NCI-H748 treated with DMSO at 0.1 percent for 48 hours (cell line): ENCODE measurements at places on chromosomes 12 and 14.

- DNase-seq: no peak
Measured at GRCh38 chr12:55938826-55939501, 8.0 kb downstream of the DGKA start.

DNA sequence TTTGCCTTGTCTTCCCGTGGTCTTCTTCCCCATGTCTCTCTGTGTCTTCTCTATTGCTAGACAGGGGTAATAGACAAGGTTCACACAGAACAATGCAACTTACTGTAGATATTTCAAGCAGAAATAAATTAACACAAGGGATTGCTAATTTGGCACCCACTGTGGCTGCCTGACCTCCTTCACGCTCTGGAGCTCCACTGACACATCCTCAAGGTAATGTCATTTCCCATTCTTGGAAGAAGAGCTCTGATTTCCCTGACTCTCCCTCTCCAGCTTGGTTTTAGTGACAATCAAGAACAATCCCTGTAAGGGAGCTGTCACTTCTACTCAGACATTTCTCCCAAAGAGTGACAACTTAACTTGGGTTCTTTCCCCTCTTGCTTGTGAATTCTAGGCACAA is 105.4 kb upstream of the NAP1L1 start:
- no peak for DNase-seq

- no peak for DNase-seq
Measured at GRCh38 chr12:104305349-104305748, 1.8 kb downstream of the EID3 start.

- no peak for DNase-seq
Measured at GRCh38 chr14:92673601-92674150, 74.8 kb downstream of the LGMN start.

DNA sequence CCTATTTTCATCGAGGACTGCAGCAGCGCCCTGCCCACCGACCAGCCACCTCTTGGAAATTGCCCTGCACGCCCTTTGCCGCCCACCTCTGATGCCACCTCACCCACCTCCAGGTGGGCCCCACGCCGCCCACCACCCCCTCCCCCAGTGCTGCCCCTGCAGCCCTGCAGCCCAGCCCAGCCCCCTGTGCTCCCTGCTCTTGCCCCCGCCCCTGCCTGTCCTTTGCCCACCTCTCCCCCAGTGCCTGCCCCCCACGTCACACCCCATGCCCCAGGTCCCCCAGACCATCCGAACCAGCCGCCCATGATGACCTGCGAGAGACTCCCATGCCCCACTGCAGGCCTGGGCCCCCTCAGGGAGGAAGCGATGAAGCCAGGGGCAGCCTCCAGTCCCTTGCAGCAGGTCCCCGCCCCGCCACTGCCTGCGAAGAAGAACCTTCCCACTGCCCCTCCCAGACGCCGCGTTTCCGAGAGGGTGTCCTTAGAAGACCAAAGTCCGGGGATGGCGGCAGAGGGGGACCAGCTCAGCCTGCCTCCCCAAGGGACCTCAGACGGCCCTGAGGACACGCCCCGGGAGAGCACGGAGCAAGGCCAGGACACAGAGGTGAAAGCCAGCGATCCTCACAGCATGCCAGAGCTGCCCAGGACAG is 96.5 kb downstream of the LGMN start:
- no peak for DNase-seq

GRCh38 chr12:15853877-15854276 is 28.3 kb upstream of the STRAP start:
- DNase-seq: no peak

- no peak for DNase-seq
Measured at GRCh38 chr14:54094765-54095164, 138.1 kb upstream of the BMP4 start.

DNA sequence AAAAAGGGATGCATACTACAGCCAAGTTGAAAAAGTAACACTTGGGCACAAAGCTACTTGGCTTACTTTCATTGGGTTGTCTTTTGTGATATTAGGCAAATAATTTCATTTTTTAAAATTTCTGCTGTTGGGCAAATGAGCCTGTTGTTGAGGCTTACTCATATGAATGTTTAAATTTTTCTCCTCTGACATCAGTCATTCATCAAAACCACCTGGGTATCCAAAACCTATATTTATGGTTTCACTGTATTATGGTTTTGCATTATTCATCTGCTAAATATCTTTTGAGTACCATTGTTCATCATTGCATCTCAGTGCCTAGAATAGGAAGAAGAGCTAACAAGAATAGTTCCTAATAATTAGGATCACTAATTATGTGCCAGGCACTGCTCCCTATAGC is 28.1 kb downstream of the DYRK2 start:
- DNase-seq: no peak

DNA sequence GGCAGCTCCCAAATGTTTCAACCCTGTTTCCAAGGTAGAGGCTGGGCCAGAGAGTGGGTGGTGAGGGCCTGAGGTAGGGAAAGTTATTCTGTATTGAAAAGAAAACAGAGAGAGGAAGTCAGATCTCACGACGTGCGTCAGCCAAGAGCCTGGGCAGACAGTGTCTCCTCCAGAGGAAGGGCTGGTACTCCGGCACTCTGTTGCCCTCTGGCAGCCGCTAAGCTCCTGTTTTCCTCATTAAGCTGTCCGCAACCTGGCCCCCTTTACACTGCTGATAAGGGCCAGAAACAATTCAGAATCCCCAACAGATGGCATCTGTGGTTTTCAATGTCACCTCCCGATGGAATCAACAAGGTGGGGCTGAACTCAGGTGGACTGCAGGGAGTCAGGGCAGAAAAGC is 26.0 kb upstream of the LTBP2 start:
- no peak for DNase-seq

GRCh38 chr12:128549601-128550218 is 274.0 kb downstream of the SLC15A4 start:
- DNase-seq: no peak

GRCh38 chr12:113997365-113997764 is 31.2 kb upstream of the RBM19 start:
- no peak for DNase-seq

- DNase-seq: peak; percentile 74
Measured at GRCh38 chr14:39991041-39991440, 558.8 kb upstream of the FBXO33 start.

GRCh38 chr12:20089077-20089476 is 279.3 kb upstream of the PDE3A start:
- DNase-seq: no peak

DNA sequence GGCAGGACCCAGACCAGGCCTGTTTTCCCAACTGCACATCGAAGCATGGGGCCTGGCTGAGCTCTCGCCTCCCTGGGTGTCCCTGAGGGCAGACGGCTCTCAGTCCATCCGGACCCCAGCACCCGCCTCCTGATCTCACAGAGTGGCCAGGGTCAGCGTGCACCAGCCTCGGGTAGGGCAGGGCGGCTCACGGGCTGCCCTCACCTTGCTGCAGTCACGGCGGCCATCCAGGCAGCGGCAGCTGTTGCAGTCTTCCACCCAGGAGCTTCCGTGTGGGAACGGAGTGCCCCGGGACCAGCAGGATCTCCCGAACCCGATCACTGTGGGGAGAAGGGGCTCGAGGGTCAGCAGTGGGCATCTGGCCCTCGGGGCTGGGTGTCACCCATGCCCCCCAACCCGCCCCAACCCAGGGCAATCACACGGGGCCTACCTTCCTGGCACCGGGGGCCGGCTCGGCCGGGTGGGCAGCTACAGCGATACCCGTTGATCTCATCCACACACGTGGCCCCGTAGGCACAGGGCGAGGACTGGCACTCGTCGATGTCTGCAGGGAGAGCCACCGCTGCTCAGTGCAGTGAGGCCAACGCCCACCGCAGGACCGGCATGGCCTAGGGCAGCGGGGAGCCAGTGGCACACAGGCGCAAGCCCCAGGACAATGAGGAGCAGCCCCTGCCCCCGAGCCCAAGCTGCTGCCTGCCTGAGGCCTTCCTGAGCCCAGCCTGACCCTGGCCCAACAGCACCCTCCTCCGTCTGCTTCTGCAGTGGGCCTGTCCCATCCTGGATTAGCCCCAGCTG is 22.2 kb downstream of the JAG2 start:
- no peak for DNase-seq

DNA sequence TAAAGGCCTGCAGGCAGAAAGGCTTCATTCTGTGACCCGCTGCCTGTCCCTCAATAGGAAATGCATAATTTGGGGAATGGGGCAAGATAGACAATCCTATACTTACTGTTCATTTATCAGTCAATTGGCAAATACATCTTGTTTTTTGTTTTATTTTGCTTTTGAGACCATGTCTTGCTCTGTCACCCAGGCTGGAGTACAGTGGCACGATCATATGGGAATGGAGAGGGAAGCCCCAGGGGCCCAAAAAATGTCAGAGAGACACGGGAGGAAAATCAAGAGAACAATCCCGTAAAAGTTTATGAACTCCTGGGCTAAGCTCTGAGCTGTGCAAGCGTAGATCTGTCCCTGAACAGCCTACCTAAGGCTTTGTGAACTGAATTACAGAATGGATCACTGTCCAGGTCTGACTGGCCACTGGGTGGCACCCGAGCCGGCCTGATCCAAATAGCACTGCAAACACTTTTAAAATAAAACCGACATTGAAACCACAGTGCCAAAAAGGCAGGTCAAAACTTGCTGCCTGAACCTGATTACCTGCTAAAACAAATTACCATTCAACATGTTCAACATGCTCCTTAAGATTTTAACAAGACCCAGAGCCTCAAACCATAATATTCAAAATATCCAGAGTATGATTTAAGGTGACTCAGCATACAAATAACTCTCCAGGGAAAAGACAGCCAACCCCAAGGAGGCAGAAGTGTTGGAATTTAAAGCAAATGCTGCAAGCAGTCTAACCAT is 11.8 kb downstream of the COPS7A start:
- DNase-seq: peak; percentile 26

- peak; percentile 64 for DNase-seq
Measured at GRCh38 chr12:95918194-95918993, 24.0 kb downstream of the CCDC38 start.

DNA sequence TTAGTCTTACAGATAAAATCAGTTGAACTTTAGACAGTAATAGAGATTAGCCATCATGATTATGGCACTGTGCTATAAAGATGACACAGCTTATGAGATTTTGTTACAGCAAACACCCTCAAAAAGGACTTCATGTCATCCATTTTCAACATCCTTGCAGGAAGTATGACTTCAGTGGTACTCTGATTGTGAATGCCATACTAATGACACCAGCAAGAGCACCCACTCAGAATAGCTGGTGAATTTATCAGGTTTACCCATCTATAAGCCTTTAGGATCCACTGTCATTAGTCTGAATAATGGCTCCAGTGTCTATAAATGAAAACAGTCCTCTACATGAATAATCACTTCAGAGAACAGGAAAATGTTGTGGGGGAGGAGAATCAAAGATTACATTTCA is 615.2 kb downstream of the RPS29 start:
- no peak for DNase-seq

DNA sequence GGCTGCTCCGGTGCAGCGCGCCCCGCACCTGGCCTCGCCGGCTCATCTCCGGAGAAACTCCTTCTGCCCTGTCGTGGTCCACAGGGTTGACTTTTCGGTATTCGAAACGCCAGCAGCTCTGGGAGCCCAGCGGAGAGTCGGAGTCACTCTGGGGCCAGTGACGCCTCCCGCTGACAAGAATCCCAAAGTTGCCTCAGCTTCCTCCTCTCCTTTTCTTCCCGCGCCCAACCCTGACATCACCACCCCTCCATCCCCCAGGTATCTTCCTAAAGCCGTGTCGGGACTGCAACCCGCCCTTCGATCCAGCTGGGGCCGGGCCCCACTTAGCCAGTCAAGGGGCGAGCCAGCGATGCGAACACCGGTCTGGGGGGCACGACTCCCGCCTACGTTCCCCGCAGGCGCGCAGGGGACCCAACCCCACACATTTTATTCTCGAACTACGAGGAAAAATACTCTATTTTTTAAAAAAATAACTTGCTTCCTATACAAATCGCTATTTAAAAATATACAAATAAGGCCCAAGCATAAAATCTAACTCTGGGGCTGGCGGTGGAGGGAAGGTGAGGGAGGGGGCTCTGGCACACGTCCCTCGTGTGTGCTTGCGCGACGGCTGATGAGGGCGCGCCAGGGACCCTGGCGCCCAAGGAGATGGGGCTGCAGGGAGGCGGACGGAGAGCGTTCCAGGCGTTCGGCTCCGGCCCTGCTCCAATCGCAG is 2.1 kb downstream of the NKX2-8 start:
- no peak for DNase-seq

DNA sequence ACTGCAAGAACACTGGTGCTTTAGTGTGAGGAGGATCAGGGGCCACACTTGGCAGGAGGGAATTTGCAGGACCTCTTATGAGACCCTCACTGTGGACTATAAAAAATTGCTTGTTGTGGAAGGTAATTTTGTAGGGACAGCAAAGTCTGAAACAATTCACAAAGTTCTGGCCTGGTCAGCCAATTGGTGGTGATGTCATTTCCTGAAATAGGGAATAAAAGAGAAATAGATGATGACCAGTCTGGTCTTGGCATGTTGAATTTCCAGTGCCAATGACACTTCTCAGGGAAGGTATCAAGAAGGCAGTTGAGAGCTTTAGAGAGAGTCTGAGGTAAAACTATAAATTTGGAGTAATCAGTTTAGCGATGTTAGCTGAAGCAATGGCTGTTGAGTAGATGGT is 129.3 kb upstream of the LMNTD1 start:
- no peak for DNase-seq

- no peak for DNase-seq
Measured at GRCh38 chr14:89165189-89166181, 251.5 kb downstream of the FOXN3 start.
